ENCODE measurements at places on chromosomes 2 and 18. TPM values are rescaled to one million over a fixed set of nuclear protein-coding genes. Genes with fewer than 3 reads are reported as not detected.

The CRYGC gene
- not detected for polyA plus RNA-seq

The ABCB11 gene
- polyA plus RNA-seq: 0.37 TPM

DNA sequence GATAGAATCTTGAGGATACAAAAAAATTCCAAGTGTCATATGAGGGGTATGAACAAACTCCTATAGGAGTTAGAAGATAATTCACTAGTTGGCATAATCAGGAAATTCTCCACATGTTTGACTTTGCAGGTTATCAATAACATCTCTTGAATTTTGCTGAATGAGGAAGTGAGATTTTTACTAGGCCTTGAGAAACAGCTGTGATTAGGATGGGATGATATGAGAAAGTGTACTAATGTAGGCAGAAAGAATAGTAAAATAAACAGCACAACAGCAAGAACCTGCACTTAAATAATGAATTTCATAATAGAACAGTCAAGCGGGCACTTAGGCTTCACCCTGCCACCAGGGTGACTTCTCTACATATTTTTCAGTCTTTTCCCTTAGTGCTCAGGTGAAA, 570.8 kb upstream of the CRIM1 start:
- DNase-seq: no peak
- H3K36me3 ChIP-seq: no peaks in the 10 kb centered on the region
- no peak overlapping the region for H3K27ac ChIP-seq
- H3K4me1 ChIP-seq: no peaks in the 10 kb centered on the region
- no peaks in the 10 kb centered on the region for H3K27me3 ChIP-seq
- no peak overlapping the region for H3K4me3 ChIP-seq

The CFAP65 gene
- polyA plus RNA-seq: not detected

The CDK15 gene
- 0.52 TPM for polyA plus RNA-seq

DNA sequence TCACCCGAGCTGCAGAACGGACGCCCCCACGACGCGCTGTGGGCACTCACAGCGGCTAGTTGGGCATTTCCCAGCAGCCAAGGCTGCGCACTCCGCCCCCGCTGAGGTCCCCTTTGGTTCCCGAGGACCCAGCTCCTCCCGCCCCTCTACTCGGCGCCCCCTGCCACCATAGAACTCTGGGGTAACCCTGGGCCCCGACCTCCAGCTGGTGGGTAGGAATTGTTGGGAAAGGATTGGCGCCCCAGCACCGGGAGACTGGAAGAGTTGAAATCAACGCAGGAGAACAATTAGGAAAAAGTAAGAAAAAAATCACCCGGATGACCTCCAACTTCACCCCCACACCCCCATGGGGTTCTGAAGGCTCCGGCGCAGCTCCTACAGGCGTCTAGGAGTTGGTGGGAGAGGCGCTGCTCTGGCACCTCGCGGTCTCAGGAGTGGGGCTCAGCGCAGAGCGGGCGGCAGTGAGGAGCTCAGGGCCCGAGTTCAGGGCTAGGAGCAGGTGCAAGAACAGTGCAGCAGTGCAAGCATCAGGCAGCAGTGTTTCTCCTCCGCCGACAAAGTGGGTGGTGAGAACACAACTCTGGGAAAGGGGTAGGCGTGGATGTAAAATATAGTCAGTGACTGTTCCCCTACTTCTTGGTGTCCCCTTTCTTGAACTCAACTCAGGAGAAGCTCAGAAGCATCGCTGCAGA, 14.0 kb downstream of the POU3F3 start:
- no peak overlapping the region for H3K4me3 ChIP-seq
- peaks cover 2% of the 10 kb centered on the region for H3K4me1 ChIP-seq
- no peak for DNase-seq
- peaks cover 99% of the 10 kb centered on the region for H3K27me3 ChIP-seq
- H3K27ac ChIP-seq: no peak overlapping the region

DNA sequence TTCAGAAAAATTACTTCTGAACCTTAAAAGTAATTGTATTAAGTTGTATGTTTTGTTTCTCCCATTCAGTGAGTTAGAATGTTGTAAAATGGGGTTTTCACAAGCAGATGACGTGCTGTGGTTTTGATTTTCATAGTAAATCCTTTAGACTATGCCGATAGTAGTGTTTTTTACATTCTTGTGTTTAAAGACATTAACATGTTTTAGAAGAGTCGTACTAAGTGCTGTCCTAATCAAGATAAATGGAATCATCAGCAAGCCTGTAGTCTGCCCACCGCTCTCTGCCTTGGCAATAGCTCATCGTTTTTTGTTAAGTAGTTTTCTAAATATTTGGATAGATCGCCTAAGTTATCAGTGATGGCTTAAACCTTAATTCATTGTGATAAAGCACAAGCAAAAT, 21.5 kb downstream of the PKP4 start:
- peak overlapping the region; percentile 27 for H3K27ac ChIP-seq
- no peak overlapping the region for H3K4me3 ChIP-seq
- no peak for DNase-seq
- peaks cover 6% of the 10 kb centered on the region for H3K4me1 ChIP-seq

DNA sequence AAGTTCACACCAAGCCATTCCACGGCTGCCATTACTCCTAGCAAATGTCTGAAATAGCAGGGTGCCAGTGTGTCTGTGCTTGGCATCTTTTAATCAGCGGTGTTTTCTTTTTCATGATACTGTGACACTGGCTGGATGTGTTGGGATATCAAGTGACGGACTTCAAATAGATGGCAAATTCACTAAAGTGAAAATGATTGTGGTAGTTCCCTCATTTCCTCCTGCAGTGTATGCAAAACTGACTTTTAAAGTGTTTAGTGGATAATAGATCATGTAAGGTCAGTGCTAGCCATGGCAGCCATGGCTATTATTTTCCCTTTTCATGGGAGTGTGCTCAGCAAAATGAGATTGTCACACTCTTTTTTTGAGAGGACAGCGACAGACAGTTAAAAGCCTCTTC, 261.5 kb upstream of the SIX3 start:
- H3K27ac ChIP-seq: no peak overlapping the region
- DNase-seq: no peak
- H3K27me3 ChIP-seq: no peaks in the 10 kb centered on the region
- H3K4me3 ChIP-seq: no peak overlapping the region
- H3K36me3 ChIP-seq: no peaks in the 10 kb centered on the region

The PRSS56 gene
- not detected for polyA plus RNA-seq

DNA sequence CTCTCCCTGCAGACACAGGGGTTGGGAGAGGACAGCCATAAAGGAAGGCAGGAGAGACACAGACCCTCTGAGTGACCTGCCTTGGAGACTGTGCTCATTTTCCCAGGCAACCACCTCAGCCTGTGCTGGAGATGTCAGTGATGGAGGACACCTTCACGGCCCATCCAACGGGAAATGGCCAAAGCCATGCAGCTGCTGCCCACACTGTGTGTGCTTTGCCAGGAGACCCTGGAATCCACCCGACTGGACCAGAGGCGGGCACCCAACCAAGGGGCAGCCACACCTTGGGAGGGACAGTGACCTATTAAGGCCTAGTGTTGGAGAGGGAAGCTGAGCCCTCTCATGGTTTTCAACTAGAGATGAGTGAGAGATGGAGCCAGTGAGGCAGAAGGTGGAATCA, 192.5 kb downstream of the SMAD2 start:
- DNase-seq: no peak
- H3K27me3 ChIP-seq: peaks cover 7% of the 10 kb centered on the region
- H3K4me3 ChIP-seq: no peak overlapping the region

DNA sequence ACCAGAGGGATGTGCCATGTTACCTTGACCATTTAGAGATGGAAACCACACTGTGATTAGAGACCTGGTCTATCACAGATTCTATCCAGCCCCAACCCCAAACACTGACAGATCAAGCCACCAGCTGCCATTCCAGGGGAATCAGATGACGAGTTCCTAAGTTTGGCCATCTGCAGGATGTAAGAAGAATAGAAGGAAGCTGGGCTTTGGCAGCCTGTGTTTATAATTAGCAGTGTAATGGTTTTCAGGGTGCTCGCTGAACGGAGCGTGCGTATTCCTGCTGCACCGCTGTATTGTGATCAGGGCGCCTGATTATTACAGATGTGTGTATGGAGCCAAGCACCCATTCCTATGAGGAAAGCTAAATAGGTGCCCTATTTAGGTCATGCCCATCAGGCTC, 138.1 kb downstream of the LRRC30 start:
- H3K27me3 ChIP-seq: no peaks in the 10 kb centered on the region
- H3K27ac ChIP-seq: no peak overlapping the region
- no peaks in the 10 kb centered on the region for H3K36me3 ChIP-seq
- no peak overlapping the region for H3K4me3 ChIP-seq
- H3K4me1 ChIP-seq: peaks cover 14% of the 10 kb centered on the region

GRCh38 chr2:124476291-124476690, 451.2 kb downstream of the CNTNAP5 start:
- H3K4me3 ChIP-seq: no peak overlapping the region
- DNase-seq: no peak
- H3K27ac ChIP-seq: no peak overlapping the region
- no peaks in the 10 kb centered on the region for H3K36me3 ChIP-seq
- H3K27me3 ChIP-seq: no peaks in the 10 kb centered on the region

DNA sequence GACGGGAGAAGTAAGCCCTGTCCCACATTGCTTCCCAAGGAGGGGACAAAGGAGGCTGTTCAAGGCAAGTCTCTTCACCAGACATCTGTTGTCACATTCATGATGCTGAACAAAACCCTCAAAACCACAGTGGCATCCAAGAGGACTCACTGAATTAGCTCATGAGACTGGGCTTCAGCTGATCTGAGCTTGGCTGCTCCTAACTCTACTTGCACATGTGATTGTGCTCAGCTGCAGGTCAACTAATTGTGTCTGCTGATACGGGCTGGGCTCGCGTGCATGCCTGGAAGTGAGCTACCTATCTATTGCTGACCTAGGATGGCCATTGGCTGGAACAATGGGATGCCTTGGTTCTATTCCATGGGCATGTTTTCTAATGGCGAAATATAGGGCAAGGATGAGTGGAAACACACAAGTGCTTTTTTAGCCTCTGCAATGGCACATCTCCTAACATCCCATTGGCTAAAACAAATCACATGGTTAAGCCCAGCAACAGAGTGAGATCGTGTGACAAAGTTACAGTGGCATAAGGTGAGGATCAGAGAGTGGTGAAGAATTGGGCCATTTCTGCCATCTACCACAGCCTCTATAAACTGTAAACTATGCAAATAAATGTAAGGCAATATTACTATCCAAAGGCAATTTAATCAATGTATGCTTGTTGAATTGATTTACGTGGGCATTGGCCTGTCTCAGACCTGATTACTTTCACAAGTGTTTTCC, 52.9 kb upstream of the CAPN13 start:
- H3K27ac ChIP-seq: no peak overlapping the region
- H3K36me3 ChIP-seq: no peaks in the 10 kb centered on the region
- H3K4me1 ChIP-seq: no peaks in the 10 kb centered on the region
- DNase-seq: no peak
- H3K4me3 ChIP-seq: no peak overlapping the region

The SERPINB5 gene
- 10.1 TPM for polyA plus RNA-seq

The VWA3B gene
- polyA plus RNA-seq: 0.51 TPM
